ENCODE measurements at places on chromosomes 7 and 10.

DNA sequence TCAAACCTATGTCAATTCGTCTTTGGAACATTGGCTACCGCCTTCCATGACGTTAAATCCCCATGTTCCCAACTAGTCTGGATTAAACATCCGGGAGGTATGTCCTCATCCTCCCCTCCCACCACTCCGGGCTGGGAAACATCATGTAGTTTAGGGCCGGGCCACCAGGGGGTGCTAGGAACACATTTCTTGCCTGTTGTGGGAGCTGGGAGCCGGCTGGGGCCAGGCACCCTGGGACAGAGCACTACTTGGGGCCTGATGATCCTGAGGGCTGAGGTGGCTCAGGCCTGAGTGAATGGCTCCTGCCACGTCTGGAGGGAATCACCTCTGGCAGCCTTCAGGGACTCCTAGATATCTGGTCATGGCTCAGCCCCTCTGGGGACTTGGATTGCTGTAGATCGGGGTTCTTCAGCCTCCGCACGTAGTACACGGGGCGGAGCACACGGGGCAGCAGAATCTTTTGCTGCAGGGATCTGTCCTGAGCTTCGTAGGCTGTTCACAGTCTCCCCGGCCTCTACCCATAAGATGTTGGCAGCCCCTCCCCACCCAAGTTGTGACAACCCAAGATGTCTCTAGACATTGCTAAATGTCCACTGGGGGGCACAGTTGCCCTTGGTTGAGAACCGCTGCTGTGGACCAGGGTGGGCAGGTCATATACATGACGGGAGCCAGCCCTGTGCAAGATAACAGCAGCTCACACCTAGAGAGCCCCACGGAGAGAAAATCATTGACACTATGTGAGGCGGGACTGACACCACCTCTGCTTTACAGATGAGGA is 141.2 kb upstream of the ZNF716 start:
- no peak for DNase-seq

DNA sequence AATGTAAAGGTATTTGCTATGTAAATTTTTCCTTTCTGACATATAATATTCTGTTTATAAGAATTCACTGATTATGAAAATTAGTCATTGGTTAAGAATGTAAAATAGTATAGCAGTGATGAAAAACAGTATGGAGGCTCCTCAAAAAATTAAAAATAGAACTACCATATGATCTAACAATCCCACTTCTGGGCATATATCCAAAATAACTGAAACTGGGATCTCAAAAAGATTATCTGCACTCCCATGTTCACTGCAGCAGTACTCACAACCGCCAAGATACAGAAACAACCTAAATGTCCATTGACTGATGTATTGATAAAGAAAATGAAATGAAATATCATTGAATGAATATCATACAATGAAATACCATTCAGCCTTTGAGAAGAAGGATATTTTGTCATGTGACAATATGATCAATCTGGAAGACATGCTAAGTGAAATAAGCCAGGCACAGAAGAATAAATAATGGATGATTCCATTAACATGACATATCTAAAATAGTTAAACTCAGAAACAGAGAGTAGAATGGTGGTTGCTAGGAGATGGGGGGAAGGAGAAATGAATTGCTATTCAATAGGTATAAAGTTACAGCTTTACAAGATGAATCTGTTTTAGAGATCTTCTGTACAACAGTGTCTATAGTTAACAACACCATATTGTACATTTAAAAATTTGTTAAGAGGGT is 14.0 kb downstream of the C10orf88 start:
- no peak for DNase-seq

DNA sequence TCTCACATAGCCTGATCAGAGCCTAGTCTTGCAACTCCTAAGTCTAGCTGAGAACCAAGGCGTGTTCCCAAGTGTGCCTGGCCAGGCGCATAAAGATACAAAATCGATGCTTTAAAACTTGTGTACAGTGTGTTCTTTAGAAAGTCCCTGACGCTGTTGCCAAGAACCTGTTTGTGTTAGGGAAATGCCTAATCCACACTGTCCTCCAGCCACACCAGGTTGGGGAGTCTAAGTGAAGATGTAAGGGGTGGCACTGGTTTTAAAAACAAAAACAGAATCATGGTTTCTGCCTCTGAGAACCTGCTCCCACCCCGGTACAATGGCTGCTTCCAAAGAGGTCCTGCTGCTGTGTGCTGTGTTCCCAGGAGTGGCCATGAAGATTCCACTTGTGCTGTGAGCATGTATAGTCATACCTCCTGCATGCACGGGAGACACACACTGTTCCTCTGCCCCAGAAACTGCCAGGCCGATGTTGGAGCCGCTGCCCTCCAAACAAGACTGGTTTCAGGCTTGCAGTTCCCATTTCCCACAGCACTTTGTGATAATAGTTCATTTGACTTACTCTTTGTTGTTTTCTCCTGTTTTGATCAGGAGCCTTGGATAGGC is 88.5 kb downstream of the CCNY start:
- no peak for DNase-seq

- no peak for DNase-seq
Measured at GRCh38 chr7:34365011-34365410, 293.0 kb upstream of the NPSR1 start.
